ENCODE measurements at places on chromosomes 6 and 20.

DNA sequence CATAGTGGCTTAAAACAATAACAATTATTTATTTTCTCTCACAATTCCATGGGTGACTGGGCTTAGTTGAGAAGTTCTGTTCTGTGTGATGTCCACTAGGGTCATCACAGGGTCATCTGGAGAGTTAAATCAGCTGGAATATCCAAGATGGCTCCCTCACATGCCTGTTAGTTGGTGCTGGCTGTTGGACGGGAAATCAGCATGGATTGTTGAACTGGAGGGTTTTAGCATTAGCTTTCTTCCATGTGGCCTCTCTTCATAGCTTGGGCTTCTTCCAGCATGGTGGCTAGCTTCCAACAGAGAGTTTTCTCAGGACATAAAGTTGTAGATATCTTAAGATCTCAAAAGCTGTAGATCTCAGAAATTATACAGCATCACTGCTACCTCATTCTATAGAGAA is 19.6 kb downstream of the MARCKS start:
- no peak for DNase-seq

DNA sequence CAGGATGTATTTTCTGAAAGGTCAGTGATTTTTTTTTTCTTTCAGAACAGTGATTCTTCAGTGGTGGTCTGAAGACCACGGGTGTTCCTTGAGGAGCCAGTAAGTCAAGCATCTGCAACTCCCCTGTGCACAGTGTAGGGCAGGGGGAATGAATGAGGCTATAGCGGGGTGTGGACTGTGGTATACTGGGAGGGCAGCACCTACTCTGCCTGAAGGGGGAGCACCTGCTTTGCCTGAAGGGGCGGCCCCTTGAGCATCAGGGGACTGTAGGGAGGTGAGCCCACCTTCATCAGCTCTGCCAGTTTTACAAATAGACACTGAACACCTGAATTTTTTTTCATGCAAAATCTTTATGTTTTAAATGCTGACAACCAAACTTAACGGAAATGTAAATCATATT is 77.5 kb upstream of the RIPOR2 start:
- no peak for DNase-seq

- no peak for DNase-seq
Measured at GRCh38 chr6:113588646-113589045, 268.5 kb upstream of the MARCKS start.

DNA sequence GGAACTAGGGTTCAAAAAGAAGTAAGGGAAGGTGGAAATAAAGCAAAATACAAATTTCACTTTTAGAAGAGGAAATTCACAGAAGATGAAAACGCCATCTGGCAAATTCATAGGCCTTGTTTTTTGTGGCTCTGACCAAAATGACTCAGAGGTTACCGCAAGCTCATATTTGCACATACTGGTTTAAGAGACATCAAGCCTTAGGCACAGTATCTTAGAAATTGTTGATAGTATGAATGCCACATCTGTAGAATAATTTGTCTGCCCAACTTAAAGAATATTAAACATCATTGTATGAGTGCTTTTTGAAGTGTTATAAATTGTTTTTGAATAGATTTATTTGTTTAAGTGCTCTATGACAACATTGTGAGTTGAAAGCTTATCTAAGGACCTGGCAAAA is 10.6 kb downstream of the TAAR1 start:
- DNase-seq, result peak; percentile 79

DNA sequence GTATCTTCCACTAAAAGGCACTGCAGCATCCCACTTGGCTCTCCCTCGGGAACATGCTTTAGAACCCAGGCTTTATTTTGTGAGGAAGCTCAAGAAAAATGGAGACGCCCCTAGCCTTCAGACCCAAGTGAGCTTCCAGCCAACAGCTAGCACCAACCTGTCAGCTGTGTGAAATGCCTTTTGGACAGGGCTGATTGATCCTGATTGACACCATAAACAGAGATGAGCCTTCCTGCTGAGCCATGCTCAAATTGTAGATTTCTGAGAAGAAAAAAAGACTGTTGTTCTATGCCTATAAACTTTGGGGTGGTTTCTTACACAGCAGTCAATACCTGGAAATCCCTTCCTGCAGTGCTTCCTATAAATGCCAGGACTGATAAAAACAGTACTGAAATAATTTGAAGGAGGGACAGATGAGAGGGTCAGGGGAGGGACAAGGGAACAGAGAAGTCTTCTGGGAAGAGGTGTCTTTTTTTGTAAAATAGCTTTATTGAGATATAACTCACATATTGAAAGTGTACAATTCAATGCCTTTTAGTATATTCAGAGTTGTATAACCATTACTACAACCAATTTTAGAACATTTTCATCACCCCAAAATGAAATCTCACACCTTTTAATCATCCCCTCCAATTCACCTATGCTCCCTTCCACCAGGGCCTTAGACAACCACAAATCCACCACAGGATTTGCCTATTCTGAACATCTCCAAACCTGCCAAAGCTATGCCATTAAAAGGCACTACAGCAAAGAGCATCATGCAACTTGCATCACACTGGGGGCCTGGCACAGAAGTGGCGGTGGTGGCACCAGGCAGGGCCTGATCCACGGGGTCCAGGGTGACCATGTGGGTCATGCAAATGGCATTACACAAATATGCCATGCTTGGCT is 2.7 kb upstream of the STK4 start:
- DNase-seq, result no peak

DNA sequence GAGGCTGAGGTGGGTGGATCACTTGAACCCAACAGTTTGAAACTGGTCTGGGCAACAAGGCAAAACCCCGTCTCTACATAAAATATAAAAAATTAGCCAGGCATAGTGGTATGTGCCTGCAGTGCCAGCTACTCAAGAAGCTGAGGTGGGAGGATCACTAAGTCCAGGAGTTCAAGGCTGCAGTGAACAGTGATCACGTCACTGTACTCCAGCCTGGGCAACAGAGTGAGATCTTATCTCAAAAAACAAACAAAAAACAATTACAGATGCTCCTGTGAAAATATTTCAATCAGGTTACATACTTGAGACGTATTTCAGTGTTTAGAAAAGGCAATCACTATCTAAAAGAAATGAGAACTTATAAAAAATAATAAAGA is 33.8 kb downstream of the RANBP9 start:
- no peak for DNase-seq

All from mammary epithelial cell (primary cell).